ENCODE measurements at places on chromosomes 12 and 14. TPM values are rescaled to one million over a fixed set of nuclear protein-coding genes. Genes with fewer than 3 reads are reported as not detected.
A peak's percentile ranks its signal among the peaks of the same experiment; 100 is the strongest.

GRCh38 chr14:38339696-38340095, 83.8 kb upstream of the CLEC14A start:
- no peaks in the 10 kb centered on the region for H3K36me3 ChIP-seq
- no peak overlapping the region for H3K27ac ChIP-seq
- no peak overlapping the region for H3K4me3 ChIP-seq
- H3K4me1 ChIP-seq, result no peaks in the 10 kb centered on the region
- DNase-seq, result no peak

GRCh38 chr14:30078811-30079402, 151.3 kb upstream of the PRKD1 start:
- H3K36me3 ChIP-seq, result no peaks in the 10 kb centered on the region
- H3K27me3 ChIP-seq, result no peaks in the 10 kb centered on the region
- no peak for DNase-seq
- H3K4me1 ChIP-seq, result no peaks in the 10 kb centered on the region

GRCh38 chr12:9364224-9365176, 156.3 kb upstream of the PZP start:
- DNase-seq, result peak; percentile 81
- peaks cover 33% of the 10 kb centered on the region for H3K27me3 ChIP-seq
- no peaks in the 10 kb centered on the region for H3K36me3 ChIP-seq
- peak overlapping the region; percentile 66 for H3K4me3 ChIP-seq
- H3K4me1 ChIP-seq, result peaks cover 40% of the 10 kb centered on the region

- no peak for DNase-seq
- no peaks in the 10 kb centered on the region for H3K36me3 ChIP-seq
- H3K4me3 ChIP-seq, result no peak overlapping the region
- H3K27me3 ChIP-seq, result no peaks in the 10 kb centered on the region
- H3K4me1 ChIP-seq, result no peaks in the 10 kb centered on the region
- H3K27ac ChIP-seq, result no peak overlapping the region
Observed at GRCh38 chr12:90791445-90791844, 163.5 kb downstream of the CCER1 start.

- no peaks in the 10 kb centered on the region for H3K36me3 ChIP-seq
- no peak overlapping the region for H3K4me3 ChIP-seq
- no peaks in the 10 kb centered on the region for H3K27me3 ChIP-seq
- H3K27ac ChIP-seq, result no peak overlapping the region
Observed at GRCh38 chr14:44309331-44309730, 197.8 kb downstream of the FSCB start.

DNA sequence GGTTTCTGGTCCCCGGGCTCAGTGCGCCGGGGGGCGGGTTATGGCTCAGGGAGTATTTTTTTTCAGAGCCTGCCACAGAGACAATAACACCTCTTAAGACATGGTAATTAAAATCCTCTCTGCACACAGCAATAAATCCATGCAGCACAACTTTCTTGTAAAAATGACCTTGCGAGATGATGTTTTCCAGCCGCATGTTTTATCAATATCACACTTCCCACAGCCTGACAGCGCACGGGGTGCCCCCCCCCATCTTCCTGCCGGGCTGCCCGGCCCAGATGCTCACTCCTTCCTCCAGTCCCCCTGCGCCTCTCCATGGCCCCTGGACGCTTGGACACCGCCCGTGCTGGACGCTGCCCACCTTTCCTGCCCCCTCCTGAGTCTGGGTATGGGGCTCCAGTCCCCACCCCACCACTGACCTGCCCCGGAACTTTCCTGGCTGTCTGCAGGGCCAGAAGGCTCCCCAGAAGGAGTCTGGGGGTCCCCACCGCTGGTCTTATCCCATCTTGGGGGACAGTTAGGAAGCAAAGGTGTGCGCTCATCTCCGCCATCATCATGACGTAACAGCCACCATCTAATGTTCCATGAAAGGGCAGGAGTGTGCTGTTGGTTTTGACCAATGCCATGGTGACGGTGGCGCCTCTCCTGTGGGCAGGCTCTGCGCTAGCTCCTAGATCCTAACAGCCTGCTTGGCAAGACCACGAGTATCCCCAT, 182.9 kb downstream of the KIF26A start:
- H3K4me3 ChIP-seq, result no peak overlapping the region
- no peaks in the 10 kb centered on the region for H3K36me3 ChIP-seq
- no peaks in the 10 kb centered on the region for H3K27me3 ChIP-seq
- no peak for DNase-seq
- H3K4me1 ChIP-seq, result no peaks in the 10 kb centered on the region

The POU6F1 gene
- 5.1 TPM for total RNA-seq

The ASIC1 gene
- total RNA-seq, result 19.7 TPM

The ERG28 gene
- 20.6 TPM for total RNA-seq

The ASPG gene
- not detected for total RNA-seq

The ESR2 gene
- total RNA-seq, result not detected

The LTB4R gene
- total RNA-seq, result 12.2 TPM
